ENCODE measurements at places on chromosomes 1 and 21.

DNA sequence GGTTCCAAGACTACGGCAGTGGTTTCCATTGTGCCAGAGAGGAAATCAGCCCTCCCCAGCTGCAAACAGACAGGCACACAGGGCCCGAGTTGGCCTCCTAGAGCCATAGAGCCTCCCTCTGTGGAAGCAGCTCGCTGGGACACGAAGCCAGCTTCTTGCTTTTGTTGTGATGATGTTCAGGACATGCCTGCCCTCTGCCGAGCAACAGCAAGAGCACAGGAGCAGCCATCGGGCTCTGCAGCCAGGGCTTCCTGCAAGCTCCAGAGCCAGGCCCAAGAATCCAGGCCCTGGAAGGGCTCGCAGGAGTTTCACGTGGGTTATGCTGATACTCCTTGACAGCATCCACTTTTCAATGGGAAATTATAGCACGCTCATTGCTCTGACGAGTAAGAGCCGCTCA is 18.5 kb downstream of the NPHP4 start:
- DNase-seq = no peak

DNA sequence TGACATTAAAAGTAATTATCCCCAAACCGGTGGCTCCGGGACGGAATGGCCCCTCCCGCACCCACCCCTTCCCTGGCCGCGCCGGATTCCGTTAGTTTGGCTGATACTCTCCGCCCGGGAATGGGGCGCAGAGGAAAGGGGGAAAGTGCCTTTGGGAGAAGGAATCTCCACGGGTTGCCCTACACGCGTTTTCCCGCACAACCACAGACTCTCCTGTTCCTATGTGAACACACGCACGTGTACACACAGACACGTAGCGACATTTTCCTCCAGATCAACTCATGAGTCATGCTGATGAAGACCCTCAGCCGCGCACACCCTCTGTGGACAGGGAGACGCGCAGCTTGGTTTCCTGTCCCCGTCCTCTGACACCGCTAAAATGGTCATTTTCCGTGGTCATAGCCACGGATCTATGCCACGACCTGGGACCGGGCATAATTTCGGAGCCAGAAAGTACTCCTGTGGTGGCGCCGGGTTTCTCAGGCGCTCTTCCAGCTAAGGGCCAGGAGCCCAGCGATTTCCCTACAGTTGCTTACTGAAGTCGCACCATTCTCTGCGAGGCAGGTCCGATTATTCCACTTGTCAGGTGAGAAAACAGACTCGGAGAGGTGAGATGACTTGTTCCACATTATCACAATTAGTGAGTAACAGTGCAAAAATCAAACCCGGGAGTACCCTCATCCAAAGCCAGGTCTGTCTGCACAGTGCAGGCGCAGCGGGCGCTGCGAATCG is 4.0 kb upstream of the DMRTA2 start:
- DNase-seq = no peak

- DNase-seq = no peak
Observed at GRCh38 chr1:11862890-11863289, 4.1 kb upstream of the NPPB start.

DNA sequence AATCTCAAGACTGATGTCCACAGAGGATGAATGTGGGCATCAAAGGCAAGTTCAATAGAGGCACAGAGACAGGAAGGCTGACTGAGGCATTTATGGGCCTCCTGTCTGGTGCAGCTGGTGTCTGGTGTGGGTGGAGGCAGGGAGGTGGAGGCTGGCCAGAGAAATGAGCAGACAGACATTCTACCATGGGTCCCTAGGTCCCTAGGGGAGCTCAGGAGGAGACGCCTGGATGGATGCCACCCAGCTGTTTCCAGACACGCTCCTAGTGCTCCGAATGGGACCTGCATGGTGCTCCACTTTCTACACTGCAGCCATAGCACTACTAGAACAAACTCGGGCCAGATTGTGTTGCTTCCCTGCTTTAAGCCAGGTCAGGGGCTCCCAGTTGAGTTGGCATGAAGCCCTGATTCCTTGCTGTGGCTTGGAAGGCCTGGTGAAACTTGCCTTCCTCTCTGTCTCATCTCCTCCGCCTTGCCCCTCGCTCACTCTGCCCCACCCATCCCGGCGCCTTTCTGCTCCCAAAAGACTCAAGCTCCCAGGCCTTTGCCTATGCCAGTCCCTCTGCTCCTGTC is 25.3 kb downstream of the PADI2 start:
- DNase-seq = no peak

DNA sequence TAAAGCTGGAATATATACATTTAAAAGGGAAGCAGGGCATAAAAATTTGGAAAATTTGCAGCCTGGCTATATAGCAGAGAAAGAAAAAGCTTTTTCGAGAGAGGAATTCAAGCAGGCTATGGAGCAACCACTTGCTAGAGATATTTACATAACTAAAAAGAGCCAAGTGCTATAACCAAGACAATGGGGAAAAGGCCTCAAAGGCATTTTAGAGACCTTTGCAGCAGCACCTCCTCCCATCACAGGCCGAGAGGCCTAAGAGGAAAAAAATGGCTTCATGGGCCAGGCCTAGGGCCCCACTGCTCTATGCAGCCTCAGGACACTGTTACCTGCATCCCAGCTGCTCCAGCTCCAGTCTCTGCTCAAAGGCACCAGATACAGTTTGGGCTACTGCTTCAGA is 37.0 kb downstream of the CAPN9 start:
- no peak for DNase-seq

- no peak for DNase-seq
Observed at GRCh38 chr1:1110561-1110971, 5.3 kb downstream of the C1orf159 start.

- no peak for DNase-seq
Observed at GRCh38 chr1:15765495-15766194, 7.0 kb downstream of the FBLIM1 start.

GRCh38 chr21:26840912-26841311 is 4.3 kb downstream of the ADAMTS1 start:
- DNase-seq = no peak

DNA sequence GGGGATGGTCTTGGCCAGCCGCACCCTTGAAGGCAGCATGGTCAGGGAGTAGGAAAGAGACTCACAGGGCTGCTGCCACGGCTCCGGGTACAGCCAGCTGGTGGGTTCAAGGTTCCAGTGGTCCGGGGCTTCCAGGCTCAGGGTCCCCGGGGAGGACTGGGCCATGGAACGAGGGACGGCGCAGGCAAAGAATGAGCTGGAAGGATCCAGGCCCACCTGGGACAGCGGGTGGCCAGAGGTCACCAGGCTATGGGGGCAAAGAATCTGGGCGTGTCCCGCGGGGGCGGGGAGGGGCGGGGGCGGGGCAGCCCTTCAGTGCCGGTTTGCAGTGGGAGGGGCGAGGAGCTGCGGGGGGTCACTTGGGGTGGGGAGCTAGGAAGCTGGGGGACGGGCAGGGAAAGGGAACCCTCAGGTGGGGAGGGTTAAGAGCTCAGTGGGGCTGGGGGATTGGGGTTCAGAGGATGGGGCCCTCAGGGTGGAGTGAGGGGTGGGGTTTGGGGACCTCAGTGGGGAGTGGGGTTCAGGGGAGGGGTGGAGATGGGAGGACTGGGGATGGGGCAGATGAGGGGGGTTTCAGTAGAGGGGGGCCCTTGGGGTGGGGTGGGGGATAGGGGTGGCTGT is at the start of gene DNMT3L:
TSS of gene DNMT3L (minus strand) at position 223 of the 621 bp plus-strand sequence. CDS start 638 bp downstream, outside the sequence.
- no peak for DNase-seq

DNA sequence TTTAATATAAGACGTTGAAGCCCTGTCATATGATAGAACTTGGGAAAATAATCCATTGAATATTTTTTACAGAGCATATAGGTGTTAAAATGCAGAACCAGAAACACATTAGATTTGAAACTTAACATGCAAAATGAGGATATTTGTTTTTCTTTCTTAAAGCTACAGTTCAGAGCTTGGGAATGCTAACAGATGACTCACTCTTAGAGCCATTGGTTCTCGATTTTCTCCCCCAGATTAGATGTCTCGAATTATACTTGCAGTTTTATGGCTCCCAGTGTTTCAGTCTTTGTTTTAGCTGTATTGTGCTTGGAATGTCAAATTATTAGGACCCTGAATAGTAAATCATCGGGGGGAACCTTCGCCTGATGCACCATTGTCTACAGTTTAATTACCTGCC is 575.7 kb upstream of the ZP4 start:
- DNase-seq = no peak

DNA sequence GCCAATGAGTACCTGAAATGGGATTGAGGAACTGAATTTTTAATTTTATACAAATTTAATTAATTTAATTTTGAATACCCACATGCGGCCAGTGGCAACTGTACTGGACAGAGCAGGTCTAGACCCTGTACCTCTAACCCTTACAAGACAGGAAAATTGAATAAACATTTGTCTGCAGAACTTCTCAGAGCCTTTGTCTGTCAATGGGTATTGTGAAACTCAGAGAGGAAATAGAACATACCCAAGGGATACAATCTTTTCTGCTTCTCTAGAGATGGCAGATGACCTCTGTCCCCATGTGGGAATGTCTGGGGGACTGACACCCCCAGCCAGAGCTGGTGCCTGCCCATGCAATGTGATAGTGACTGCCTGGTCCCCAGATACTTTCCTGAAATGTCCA is 220.6 kb downstream of the TM2D1 start:
- no peak for DNase-seq

DNA sequence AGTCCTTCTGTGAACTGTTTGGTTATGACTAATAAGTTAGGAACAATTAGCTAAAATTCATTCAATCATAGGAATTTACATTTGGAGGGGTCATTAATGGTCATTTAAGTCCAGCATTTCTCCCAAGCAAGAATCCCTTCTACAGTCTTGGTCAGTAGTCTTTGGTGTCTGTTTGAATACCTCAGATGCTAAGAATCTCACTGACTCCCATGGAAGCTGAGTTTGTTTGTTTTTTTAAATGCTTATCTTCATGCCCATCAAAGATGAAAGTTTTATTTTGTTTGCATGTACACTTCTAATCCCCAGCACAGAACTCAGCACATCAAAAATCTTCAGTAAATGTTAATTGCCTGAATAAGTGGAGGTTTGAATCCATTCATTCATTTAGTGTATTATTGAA is 41.3 kb upstream of the SLC44A3 start:
- no peak for DNase-seq

DNA sequence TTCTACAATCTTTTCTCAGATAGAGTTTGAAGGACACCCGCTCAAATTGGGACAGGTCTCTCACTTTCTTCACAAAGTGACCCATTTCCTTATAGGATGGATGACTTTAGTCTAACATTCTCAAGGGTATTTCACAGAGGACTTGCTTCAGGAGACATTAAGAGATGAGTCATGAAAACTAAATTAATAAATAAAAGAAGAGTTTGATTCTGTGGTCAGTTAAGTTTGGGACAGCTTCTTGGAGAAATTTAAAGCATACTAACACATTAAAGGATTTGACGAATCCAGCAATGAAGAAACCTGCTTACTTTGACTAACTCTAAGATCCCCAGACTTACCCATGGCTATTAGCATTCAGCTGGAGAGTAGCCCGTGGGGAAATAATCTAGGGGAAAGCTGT is 95.6 kb upstream of the RAB3GAP2 start:
- no peak for DNase-seq

DNA sequence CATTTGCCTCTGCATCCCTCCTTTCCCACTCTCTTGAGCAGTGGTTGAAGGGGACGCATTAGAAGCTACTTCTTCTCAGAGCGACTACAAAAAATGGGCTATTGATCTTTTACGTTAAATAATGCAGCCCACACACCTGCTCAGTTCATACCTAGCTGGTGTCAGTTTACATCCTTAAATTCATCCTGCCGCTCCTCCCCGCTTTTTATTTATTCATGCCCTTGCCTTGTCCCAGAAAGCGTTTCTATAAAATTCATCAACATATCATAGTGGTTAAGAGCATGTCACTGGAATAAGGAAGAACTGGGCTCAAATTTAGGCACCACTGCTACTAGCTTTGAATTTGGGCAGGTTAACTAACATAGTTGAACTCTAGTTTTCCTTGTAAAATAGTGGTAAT is 66.0 kb upstream of the TINAGL1 start:
- DNase-seq = no peak

DNA sequence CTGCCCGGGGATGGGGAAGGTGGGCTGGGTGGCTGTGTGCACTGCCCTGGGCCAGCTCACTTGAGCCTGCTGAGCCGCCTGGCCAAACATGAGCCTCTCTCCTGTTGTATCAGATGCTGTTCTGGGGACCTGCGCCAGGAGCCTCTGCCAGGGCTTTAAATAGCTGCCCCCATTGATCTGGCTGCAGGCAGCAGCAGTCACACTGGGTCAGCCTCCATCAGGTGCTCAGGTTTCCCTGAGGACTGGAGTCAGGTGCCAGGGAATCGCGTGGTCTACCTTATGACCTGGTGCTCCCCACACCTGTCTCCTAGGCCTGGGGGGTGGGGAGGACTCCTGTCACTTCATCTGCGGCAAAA is 700 bp upstream of the CCDC28B start:
- no peak for DNase-seq

DNA sequence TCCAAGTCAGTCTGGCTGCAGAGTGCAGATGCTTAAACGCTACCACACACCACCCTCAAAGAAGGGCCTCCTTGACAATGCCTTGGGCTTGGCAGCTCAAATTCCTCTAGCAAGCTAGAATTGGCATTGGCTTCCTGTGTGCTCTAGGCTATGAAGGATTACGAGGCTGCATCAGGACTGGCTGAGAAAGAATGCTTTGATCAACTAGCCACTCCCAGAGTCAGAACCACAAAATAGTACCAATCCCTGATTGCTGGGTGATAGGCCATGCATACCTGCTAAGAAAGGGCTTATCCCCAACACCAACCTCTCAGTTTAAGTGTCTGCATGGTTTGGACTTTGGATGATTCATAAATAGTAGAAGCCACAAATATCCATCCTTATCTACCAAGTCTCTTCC is 504.9 kb downstream of the OMA1 start:
- no peak for DNase-seq

DNA sequence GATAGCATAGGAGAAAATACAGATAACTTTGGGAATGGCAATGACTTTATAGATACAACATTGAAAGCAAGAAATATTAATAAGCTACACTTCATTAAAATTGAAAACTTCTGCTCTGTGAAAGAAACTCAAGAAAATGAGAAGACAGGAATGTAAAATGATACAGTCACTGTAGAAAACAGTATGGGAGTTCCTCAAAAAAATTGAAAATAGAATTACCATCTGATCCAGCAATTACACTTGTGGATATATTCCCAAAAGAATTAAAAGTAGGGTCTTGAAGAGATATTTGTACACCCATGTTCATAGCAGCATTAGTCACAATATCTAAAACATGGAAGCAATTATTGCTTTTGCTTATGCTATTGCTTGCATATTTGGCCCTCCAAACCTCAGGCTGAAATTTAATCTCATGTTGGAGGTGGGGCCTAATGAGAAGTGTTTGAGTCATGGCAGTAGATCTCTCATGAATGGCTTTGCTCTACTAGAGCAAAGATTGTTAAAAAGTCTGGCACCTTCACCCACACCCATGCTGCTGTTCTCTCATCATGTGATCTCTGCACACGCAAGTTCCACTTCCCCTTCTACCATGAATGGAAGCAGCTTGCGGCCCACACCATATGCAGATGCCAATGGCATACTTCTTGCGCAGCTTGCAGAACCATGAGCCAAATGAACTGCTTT is 15.3 kb upstream of the AHCYL1 start:
- DNase-seq = no peak

GRCh38 chr1:97870589-97870988 is 50.2 kb downstream of the DPYD start:
- no peak for DNase-seq

GRCh38 chr21:36125512-36126207 is 9.2 kb upstream of the CBR3 start:
- no peak for DNase-seq
